Hematopoietic multipotent progenitor cell treated with erythropoietin and hydrocortisone succinate and interleukin-3 and kit ligand, for 6 days (in vitro differentiated cells): ENCODE measurements at places on chromosomes 4 and X.

DNA sequence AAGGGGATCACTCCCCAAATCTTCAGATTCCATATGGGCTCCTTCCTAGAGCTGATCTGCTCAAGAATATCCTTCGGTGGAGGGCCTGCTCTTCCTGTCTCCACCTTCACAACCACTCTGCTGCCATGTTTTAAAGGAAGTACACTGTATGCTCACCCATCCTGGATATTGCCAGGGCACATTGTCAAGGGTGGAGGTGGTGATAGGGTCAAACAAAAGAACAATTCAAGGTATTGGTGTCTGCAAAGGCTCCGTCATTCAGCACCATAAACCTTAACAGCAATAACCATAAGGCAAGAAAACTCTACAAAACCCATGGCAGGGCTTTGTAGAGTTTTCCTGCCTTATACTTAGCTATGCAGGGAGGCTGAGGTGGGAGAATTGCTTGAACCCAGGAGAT, 18.9 kb downstream of the NAAA start:
- DNase-seq: no peak

DNA sequence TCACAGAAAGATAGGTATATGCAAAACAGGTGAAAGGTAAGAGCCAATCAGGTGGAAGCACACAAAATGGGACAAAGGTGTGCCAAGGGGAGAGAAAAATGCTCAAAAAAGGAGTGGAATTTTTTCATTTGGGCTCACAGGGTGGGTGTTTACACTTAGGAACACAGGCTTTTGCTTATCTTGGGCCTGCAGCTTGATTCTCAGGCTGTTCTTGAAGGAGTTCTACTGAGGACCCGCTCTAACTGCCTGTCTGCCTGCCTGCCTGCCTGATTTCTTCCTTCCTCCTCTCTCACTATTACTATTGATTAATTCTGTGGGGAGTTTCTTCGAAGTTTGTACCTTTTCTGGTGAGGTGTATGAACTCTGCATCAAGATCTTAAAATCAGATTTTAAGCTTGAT, 120.3 kb upstream of the CTSO start:
- DNase-seq: peak; percentile 51

- DNase-seq: no peak
Observed at GRCh38 chr4:121829511-121829910, 5.8 kb upstream of the CCNA2 start.

DNA sequence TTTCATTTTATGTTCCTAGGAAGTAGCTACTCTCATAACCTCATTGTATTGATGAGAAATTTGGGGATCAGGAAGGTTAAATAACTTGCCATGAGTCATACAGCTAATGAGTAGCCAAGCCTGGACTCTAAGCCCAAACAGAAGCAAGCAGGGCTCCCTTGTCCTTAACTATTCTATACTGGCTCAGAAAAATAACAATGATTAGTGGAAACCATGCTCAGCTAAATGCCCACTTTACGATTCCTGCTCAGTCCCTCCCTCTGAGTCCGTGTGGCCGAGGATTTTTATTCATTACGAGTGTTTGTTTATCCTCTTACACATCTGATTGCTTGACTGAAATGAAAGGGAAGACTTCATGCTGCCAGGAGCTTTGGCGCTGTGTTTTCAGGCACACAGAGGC, 100.9 kb downstream of the SLC34A2 start:
- no peak for DNase-seq

DNA sequence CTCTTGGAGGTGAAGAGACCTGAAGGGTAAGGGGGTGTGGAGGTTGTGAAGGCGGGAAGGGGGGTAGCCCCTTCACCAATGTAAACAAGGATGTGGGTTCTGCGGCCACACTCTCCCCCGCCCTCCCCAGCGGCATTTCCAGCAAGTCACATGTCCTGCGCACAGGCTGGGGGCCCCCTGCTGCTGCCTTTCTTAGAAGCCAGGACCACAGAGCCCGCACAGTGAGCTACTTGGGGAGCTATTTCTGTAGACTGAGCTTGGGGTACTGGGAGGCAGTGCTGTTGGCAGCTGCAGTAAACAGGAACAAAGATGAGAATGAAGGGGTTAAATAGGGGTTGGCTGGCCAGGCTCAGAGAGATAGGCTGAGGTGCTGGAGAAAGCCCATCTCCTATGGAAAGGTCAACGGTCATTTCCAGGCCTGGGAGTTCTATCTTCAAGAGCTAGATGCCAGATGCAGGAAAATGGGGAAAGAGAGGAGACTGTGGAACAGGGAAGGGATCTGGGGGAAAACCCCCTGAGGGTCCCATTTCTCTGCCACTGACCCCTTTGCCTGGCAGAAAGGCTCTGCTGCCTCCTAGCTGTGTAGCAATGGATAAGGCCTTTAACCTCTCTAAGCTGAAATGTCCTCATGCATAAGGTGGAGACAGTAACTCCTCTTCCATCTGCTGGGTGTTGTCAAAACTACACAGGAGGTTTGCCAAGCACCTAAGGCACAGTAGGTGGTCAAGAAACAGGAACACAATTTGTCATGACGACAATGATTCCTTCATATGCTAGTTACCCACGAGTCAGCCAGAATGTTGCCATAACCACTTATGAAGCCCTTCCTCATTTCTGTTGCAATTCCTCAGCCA, 18.5 kb upstream of the PIM2 start:
- peak; percentile 85 for DNase-seq

DNA sequence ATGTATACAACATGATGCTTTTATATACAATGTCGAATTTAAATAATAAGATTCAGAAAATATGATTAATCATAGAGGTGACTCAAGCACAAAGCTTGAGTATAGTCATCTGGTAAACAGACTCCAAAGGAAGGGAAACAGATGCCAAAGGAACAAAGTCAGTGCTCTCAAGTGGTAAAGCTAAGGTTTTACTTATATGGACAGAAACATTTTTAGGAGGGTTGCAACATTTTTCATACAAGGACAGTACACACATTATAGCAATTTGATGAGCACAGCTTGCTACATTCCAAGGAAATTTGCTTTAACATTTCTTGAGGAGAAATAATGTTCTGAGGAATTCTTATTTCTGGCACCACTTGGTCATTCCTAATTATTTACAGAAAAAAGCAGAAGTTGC, 333.4 kb upstream of the AADAT start:
- no peak for DNase-seq

GRCh38 chrX:124217304-124218251, 114.9 kb upstream of the TEX13D start:
- peak; percentile 73 for DNase-seq

DNA sequence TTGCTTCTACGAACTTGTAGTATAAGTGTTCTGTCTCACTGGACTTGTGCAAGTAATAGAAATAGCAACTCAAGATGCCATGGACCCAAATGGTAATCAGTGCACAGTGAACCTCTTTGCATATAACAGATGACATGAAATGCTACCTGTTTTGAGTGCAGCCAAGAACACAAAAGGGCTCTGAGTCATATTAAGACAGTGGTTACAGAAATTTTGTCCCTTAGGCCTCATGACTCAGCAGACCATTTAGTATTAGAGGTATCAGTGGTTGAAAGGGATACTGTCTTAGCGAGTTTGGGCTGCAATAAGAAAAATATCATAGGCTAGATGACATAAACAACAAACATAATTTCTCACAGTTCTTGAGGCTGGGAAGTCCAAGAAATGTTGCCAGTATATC, 502.9 kb upstream of the PCDH10 start:
- no peak for DNase-seq
